ENCODE measurements at places on chromosomes 16 and 17.

DNA sequence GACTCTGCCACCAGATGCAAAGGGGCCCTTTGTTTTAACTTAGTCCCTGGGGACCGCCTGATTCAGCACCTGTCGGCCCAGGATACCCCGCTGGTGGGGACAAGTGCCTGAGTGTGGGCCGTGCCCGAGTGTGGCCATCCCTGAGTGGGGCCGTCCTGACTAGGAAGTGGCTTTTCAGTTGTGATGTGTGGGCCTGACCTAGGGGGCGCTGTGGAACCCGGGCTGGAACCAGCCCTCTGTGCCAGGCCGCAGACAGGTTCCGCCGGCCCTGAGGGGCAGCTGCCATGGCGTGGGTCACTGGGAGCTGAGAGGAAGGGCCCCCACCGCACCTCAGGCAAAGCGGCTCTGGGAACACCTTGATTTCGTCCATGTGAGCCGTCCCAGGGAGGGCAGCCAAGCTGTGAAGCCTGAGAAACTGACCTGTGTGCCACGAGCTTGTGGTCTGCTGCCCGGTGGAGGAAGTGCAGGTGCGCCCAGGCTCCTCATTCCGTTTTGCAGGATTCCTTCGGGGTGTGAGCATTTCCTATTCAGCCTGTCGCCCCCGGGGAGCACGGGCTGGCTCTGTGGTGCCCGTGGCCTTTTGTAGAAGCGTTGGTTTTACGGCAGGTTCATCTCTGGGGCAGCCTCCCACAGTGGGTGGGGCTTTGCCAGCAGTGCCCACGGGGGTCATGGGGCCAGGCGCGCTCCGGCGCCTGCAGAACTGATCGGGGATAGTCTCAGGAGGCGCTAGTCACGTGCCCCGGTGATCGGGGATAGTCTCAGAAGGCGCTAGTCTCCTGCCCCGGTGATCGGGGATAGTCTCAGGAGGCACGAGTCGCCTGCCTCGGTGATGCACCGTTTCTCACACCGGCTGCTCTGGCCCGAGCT is 5.3 kb downstream of the RPL13 start:
- peak; percentile 37 for ATAC-seq

- ATAC-seq, result peak; percentile 64
Observed at GRCh38 chr17:77375917-77376651, 235.3 kb downstream of the SEC14L1 start.

DNA sequence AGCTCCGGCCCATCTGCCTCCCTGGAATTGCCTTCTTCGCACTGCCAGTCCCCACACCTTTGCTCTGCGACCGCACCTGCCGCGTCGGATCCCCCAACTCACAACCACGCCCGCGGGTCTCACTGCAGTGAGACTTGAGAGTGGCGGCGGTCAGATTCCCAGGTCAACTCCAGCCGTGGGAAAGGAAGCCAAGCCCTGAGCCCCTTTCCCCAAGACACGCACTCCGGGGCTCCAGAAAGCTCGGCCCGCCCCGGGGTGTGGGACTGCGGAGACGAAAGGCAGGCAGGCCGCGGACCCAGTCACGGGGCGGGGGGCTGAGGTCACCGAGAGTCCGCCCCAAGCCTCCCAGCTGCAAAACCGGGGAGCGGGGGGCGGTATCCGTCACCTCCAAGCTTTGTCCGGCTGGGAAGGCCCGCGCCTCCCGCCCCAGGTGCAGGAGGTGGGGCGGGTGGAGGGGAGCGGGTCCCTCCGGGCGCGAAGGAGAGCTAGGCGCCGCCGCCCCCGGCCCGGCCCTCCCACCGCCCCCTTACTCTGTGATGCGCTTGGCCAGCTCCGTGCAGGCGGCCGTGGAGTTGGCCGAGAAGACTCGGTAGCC is 615 bp downstream of the PRPSAP1 start:
- no peak for ATAC-seq

GRCh38 chr16:12900599-12901203 is 697 bp upstream of the SHISA9 start:
- no peak for ATAC-seq

- ATAC-seq, result no peak
Observed at GRCh38 chr16:87764600-87765472, 950 bp downstream of the KLHDC4 start.

DNA sequence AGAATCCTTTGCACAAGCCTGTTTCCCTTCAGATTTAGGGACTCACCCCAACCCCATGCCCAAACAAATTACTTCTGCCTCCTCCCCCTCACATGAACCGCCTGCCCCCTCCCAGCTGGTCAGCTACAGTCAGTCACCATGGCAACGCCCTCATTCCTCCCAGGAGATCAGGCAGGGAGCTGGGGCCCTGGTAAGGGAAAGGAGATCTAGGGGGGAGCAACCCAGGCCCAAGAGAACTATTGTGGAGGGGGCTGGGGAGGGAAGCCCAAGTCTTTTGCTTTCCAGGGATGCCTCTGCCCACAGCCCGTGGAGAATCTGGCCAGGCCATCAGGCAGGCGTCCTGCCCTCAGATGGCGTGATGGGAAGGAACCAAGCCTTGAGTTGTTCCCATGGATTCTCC is 2.8 kb downstream of the FAM171A2 start:
- ATAC-seq, result no peak

DNA sequence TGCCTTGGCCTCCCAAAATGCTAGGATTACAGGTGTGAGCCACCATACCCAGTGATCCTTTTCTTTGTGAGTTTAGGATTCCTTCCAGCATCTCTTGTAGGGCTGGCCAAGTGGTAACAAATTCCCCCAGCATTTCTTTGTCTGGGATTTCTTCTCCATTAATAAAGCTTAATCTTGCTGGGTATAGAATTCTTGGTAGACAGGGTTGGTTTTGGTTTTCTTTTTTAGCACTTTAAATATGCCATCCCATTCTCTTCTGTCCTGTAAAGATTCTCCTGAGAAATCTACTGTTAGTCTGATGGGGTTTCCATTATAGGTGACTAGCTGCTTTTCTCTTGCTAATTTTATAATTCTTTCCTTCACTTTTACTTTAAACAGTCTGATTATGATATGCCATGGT is 173.0 kb upstream of the TOM1L1 start:
- ATAC-seq, result no peak

- ATAC-seq, result no peak
Observed at GRCh38 chr17:66795486-66795885, 39.4 kb upstream of the CACNG5 start.

DNA sequence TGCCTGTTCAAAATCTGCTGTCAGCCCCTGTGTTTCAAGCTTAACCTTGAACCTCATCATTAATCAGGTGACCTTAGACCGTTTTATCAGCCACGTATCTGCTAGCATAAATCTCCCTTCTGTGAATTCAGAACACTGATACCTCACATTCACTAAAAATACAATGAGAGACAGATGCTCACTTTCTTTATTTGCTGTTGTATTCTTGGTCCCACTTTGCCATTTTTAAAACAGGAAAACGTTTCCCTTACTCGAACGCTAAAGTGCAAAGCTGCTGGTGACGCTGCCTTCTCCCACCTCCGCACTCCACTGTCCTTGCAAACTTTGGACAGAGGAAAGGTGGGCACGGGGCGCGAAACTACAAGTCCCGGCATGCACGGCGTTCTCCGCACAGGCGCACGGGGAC is 220 bp upstream of the ARHGAP44 start:
- peak; percentile 30 for ATAC-seq

DNA sequence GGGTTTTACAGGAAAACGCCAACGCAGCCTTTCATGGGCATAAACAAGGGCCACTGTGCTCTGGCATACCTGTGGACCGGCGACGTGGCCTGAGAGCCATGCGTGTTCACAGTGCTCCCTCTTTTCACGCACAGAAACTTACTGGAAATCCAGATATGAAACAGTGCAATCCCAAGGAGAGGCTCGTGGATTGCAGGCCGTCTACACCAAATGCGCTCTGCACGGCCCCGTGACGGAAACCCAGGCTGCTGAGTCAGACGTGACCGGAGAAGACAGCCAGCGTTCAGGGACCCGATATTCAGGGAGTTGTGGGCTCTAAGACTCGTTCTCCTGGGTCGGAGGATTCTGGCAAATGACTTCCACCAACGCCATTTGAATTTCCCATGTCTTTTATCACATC is 129.2 kb downstream of the FOXL1 start:
- no peak for ATAC-seq

- ATAC-seq, result no peak
Observed at GRCh38 chr16:70657956-70658355, 11.6 kb downstream of the IL34 start.

GRCh38 chr17:8935191-8935590 is 30.3 kb downstream of the PIK3R5 start:
- peak; percentile 84 for ATAC-seq

- no peak for ATAC-seq
Observed at GRCh38 chr17:40361925-40362695, 2.4 kb downstream of the GJD3 start.

- peak; percentile 75 for ATAC-seq
Observed at GRCh38 chr17:59361386-59361785, 29.9 kb downstream of the YPEL2 start.

- peak; percentile 42 for ATAC-seq
Observed at GRCh38 chr16:87850009-87851006, 19.0 kb downstream of the SLC7A5 start.

- no peak for ATAC-seq
Observed at GRCh38 chr16:81429045-81429521, 15.5 kb upstream of the CMIP start.

DNA sequence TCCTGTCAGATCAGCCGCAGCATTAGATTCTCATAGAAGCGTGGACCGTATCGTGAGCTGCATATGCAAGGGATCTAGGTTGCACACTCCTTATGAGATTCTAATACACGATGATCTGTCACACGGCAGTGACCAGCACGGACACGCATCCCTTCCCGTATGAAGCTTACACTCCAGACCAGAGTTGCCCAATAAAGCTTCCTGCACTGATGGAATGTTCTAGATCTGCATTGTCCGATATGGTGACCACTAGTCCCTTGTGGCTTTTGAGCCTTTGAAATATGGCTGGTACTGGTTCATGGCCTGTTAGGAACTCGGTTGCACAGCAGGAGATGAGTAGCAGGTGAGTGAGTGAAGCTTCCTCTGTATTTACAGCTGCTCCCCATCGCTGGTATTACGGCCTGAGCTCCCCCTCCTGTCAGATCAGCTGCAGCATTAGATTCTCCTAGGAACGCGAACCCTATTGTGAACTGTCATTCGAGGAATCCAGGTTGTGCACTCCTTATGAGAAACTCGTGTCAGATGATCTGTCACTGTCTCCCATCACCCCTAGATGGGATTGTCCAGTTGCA is 49.8 kb upstream of the ZCCHC14 start:
- no peak for ATAC-seq

DNA sequence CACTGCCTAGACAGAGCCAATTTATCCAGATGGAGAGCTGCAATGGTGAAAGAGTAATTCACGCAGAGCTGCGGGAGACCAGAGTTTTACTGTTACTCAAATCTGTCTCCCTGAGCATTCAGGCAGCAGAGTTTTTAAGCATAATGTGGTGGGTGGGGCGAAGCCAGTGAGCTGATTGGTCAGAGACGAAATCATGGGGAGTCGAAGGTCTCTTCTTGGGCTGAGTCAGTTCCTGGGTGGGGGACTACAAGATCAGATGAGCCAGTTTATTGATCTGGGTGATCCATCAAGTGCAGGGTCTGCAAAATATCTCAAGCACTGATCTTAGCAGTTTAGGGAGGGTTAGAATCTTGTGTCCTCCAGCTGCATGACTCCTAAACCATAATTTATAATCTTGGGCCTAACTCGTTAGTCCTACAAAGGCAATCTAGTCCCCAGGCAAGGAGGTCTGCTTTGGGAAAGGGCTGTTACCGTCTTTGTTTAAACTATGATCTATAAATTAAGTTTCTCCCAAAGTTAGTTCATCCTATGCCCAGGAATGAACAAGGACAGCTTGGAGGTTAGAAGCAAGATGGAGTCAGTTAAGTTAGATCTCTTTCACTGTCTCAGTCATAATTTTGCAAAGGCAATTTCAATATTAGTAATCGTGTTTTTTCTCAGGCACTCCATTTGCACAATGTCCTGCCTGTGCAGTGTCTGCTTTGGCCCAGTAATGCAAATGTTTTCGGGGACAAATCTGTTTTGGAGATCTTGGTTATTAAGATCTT is 27.0 kb downstream of the PIGL start:
- no peak for ATAC-seq

GRCh38 chr16:78745108-78746019 is 645.9 kb downstream of the WWOX start:
- ATAC-seq, result no peak

GRCh38 chr17:12911239-12911638 is 106.6 kb downstream of the ELAC2 start:
- no peak for ATAC-seq

DNA sequence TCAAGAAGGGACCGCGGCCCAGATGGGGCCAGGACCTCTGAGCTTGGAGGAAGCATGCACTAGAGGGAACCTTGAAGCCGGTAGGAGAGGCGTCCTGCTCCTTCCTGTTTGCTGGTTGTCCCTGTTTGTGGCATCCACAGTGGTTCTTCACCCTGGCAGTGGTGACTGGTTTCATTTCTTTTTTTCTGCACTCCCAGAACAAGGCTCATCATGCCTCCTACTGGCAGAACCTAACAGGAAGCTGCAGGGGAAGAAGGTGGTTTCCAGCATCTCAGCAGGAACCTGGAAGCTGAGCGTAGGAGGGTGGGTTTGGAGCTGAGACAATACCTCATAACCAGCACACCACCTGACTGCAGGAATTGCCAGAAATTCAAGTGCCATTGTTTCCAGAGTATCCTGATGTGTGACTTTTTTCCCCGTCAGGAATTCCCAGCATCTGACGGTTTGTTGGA is 5.8 kb downstream of the TMEM231 start:
- peak; percentile 38 for ATAC-seq

DNA sequence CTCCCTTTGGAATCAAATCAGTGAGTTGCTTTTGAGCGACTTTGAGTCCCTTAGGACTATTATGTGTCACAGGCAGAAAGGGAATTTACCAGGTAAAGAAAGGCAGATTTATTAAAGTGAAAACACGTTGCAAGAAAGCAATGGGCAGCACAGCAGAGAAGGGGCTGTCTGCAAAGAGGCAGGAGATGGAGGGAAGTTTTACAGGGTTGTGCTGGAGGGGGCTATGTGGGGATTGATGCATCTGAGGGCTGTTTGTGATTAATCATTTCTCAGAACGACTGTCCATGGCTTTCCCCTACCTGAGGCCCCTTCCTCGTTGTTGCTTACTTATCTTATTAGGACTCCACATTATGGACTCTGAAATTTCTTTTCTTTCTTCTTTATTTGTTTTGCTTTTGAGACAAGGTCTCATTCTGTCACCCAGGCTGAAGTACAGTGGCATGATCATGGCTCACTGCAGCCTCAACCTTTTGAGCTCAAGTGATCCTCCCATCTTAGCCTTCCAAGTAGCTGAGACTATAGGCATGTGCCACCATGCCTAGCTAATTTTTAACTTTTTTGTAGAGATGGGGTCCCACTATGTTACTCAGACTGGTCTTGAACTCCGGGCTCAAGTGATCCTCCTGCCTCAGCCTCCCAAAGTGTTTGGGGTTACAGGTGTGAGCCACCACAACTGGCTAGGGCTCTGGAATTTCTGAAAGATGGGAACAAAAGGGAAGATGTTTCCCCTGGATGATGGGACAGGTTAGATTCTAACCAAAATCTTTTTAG is 5.5 kb downstream of the WWP2 start:
- peak; percentile 33 for ATAC-seq

- peak; percentile 97 for ATAC-seq
Observed at GRCh38 chr16:56425439-56425832, at the start of gene AMFR. Gene AMFR (minus strand): TSS chr16:56425545. CDS start chr16:56425327, 218 bp downstream.

- ATAC-seq, result no peak
Observed at GRCh38 chr16:66378741-66379570, 12.5 kb downstream of the CDH5 start.
